ENCODE measurements at places on chromosomes 7 and 10.

DNA sequence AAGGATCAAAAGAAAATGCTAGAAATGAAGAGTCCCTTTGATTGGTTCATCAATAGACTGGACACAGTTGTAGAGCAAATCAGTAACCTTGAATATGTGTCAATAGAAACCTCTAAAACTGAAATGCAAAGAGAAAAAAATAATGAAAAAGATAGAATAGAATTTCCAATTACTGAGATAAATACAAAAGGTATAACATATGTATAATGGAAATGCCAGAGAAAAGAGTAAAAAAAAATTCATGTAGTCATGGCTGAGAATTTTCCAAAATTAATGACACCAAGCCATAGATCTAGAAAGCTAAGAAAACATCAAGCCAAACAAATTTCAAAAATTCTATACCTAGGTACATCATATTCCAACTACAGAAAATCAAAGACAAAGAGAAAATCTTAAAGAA is 62.0 kb upstream of the HGF start:
- H3K27ac ChIP-seq = no peak overlapping the region
- H3K4me3 ChIP-seq = no peak overlapping the region
- H3K36me3 ChIP-seq = peaks cover 4% of the 10 kb centered on the region
- no peaks in the 10 kb centered on the region for H3K27me3 ChIP-seq

DNA sequence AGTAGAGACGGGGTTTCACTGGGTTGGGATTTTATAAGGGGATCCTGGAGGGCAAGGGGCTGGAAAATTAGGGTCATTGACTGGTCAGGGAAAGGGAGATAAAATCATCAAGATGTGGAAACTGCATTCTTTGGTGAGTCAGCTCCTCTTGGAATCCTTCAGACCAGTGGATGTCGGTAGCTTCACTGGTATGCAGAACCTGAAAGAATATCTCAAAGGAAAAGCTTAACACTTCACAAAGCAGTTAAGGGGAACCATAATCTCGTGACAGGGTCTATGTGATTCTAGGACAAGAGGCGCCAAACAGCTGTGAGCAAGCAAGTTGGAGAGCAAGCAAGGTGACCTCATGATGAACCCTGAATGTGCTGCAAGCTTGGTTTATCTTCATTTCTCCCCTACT is 634.7 kb upstream of the AUTS2 start:
- H3K36me3 ChIP-seq = no peaks in the 10 kb centered on the region
- no peaks in the 10 kb centered on the region for H3K27me3 ChIP-seq
- no peak for DNase-seq
- no peaks in the 10 kb centered on the region for H3K4me1 ChIP-seq

DNA sequence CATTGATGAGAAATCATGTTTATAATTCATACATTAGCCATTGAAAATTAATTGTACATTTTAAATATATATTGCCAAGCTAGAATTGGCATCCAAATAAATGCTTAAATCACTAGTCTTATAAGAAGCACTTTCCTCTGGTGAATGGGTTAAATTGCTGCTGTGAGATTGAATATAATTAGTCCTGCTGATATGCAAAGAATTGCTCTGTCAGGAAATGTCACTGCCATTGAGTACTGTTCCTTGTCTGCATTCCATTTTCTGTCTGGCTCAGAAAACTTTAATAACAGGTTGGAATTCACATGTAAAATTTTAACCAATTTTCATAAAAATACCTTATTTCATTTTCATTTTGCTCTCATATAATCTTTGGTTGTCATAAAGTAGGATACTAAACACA is 589.1 kb downstream of the MAGI2 start:
- no peaks in the 10 kb centered on the region for H3K27me3 ChIP-seq
- no peaks in the 10 kb centered on the region for H3K4me1 ChIP-seq
- H3K27ac ChIP-seq = no peak overlapping the region
- no peak for DNase-seq

GRCh38 chr7:2983586-2983985 is 60.1 kb downstream of the CARD11 start:
- H3K4me1 ChIP-seq = peaks cover 88% of the 10 kb centered on the region
- H3K27me3 ChIP-seq = no peaks in the 10 kb centered on the region
- peaks cover 14% of the 10 kb centered on the region for H3K36me3 ChIP-seq
- peak overlapping the region; percentile 54 for H3K4me3 ChIP-seq
- DNase-seq = no peak

DNA sequence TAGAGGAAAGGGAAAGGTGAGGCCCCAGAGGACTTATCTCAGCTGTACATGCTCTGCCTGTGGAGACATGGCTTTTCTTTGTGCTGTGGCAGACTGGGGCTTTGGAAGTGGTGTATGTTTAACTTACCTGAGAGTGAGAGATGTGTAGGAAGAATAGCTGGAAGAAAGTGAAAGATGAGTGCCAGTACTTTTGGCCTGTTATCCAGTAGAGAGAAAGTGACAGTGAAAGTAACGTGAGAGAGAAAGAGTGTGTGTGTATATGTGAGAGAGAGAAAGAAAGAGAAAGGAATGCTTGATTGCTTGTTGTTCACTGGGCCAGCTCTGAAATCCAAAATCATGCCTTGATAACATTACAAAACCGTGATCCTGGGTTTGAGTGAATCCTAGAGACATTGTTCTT is 25.5 kb downstream of the MTURN start:
- H3K4me1 ChIP-seq = peaks cover 68% of the 10 kb centered on the region
- no peak for DNase-seq
- no peaks in the 10 kb centered on the region for H3K36me3 ChIP-seq
- no peak overlapping the region for H3K4me3 ChIP-seq

DNA sequence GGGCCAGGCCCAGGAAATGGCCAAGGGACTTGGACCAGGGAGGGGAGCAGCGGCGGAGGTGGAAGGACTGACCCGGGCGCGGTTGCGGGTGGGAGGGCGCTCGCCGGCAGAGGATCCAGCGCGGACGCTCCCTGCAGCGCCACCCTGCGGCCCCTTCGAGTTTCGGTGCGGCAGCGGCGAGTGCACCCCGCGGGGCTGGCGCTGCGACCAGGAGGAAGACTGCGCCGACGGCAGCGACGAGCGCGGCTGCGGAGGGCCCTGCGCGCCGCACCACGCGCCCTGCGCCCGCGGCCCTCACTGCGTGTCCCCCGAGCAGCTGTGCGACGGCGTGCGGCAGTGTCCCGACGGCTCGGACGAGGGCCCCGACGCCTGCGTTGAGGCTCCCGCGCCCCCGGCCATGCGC is 16.8 kb upstream of the ZNF467 start:
- H3K36me3 ChIP-seq = no peaks in the 10 kb centered on the region
- H3K4me1 ChIP-seq = peaks cover 6% of the 10 kb centered on the region
- DNase-seq = peak; percentile 68
- H3K4me3 ChIP-seq = peak overlapping the region; percentile 47

DNA sequence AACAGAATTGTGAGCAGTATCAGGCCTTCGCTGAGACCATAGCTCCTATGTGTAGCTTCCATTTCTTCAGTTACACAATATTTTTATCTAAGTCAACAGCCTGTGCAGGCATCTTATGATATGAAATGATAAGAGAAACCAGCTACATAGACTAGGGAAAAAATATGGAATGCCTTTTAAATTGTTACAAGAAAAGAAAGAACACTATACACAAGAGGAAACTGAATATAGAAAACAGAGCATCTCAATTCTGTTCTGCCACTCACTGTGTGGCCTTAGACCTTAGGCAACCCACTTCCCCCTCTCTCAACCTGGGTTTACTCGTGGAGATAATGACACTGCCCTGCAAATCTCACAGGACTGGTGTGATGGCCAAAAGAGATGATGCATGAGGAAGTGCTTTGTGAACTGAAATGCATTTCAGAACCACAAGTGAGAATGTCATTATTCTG is 132.9 kb downstream of the LRRN3 start:
- H3K4me1 ChIP-seq = no peaks in the 10 kb centered on the region
- no peak overlapping the region for H3K4me3 ChIP-seq
- no peaks in the 10 kb centered on the region for H3K36me3 ChIP-seq
- no peak overlapping the region for H3K27ac ChIP-seq
- H3K27me3 ChIP-seq = no peaks in the 10 kb centered on the region

- no peaks in the 10 kb centered on the region for H3K27me3 ChIP-seq
- H3K36me3 ChIP-seq = peaks cover 23% of the 10 kb centered on the region
- DNase-seq = no peak
These were observed 94.7 kb downstream of the GALNT11 start for GRCh38 chr7:152120210-152120609.

- H3K4me1 ChIP-seq = no peaks in the 10 kb centered on the region
- no peaks in the 10 kb centered on the region for H3K27me3 ChIP-seq
- no peaks in the 10 kb centered on the region for H3K36me3 ChIP-seq
These were observed 338.8 kb downstream of the NRG3 start for GRCh38 chr10:82213784-82214183.

DNA sequence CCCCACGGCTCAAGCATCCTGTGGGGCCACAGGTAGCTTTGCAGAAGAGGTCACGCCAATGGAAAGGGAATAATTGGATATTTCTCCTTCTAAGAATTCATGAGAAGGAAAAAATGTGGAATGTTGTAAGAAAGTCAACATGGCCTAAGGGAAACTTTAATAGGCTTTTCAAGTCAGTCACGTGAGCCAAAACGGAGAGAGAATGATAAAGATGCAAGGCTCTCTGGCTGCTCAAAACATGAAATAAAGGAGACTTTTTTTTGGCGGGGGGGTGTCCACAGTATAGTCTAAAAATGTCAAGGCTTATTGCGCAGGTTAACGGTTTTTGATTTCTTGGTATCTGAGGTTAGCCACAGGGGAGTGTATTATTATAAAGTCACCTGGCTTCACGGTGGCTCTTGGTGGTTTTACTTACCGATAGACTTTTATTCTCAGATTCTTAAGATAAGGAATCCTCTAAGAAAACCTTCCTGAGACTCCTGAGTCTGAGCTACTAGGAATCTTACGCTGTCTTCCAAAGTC is 148.1 kb downstream of the ARHGAP21 start:
- H3K4me1 ChIP-seq = peaks cover 12% of the 10 kb centered on the region
- H3K27ac ChIP-seq = no peak overlapping the region
- DNase-seq = no peak
- no peaks in the 10 kb centered on the region for H3K36me3 ChIP-seq

DNA sequence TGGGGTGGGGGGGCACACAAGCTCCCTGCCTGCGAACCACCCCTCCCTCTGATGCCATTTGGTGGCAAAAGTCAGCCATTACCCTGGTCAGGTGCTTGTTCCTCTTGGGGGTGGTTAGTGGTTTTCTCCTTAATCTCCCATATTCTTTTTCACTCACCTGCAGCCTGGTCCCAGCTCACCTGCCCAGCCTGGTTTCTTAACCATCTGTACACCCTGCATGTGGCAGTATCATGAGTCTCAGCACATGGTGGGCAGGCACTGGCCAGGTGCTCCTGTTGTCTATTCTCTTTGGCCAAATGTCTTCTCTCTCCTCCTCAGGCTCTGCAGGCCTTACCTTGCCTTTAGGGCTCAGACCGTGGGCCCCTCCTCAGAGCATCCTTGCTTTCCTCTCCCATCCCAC is 30.5 kb downstream of the OGDH start:
- peak overlapping the region; percentile 25 for H3K4me3 ChIP-seq
- H3K27me3 ChIP-seq = no peaks in the 10 kb centered on the region

- no peaks in the 10 kb centered on the region for H3K4me1 ChIP-seq
- no peak overlapping the region for H3K4me3 ChIP-seq
These were observed 84.2 kb downstream of the SEMA3A start for GRCh38 chr7:84110400-84110799.

- H3K27me3 ChIP-seq = no peaks in the 10 kb centered on the region
- H3K27ac ChIP-seq = no peak overlapping the region
These were observed 8.9 kb downstream of the FBXL13 start for GRCh38 chr7:103065667-103066066.

GRCh38 chr7:66348959-66349358 is 143.8 kb downstream of the TPST1 start:
- H3K27me3 ChIP-seq = no peaks in the 10 kb centered on the region
- DNase-seq = no peak
- no peaks in the 10 kb centered on the region for H3K36me3 ChIP-seq
- no peaks in the 10 kb centered on the region for H3K4me1 ChIP-seq

DNA sequence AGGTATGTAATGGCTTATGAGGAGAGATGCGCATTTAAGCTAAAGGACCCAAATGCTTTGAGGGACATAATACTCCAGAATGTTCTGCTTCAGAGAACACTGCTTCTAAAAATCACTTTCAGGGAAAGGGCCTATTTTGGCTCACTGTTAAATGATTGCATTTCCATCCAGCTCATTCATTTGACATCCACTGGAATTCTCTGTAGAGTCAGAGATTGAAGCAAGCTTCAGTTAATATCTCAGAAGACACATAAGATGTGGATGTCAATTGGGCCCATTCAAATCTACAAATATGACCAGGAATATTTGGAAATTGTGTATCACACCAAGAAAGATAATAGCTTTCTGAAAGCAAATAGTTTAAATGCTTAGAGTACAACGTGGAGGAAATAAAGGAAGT is 209.9 kb upstream of the VSTM2A start:
- H3K4me1 ChIP-seq = no peaks in the 10 kb centered on the region
- DNase-seq = no peak
- H3K4me3 ChIP-seq = no peak overlapping the region
- H3K27me3 ChIP-seq = no peaks in the 10 kb centered on the region
- no peak overlapping the region for H3K27ac ChIP-seq

GRCh38 chr10:57654856-57655255 is 612.8 kb downstream of the IPMK start:
- H3K36me3 ChIP-seq = no peaks in the 10 kb centered on the region
- H3K4me1 ChIP-seq = no peaks in the 10 kb centered on the region
- no peaks in the 10 kb centered on the region for H3K27me3 ChIP-seq
- H3K4me3 ChIP-seq = no peak overlapping the region

GRCh38 chr7:132073920-132074589 is 502.2 kb downstream of the PLXNA4 start:
- H3K27me3 ChIP-seq = peaks cover 20% of the 10 kb centered on the region
- no peak overlapping the region for H3K4me3 ChIP-seq
- H3K36me3 ChIP-seq = no peaks in the 10 kb centered on the region
- DNase-seq = no peak
- H3K4me1 ChIP-seq = no peaks in the 10 kb centered on the region
- no peak overlapping the region for H3K27ac ChIP-seq

- no peaks in the 10 kb centered on the region for H3K36me3 ChIP-seq
- no peak overlapping the region for H3K27ac ChIP-seq
- peaks cover 9% of the 10 kb centered on the region for H3K27me3 ChIP-seq
- peaks cover 17% of the 10 kb centered on the region for H3K4me1 ChIP-seq
These were observed 1.2 kb downstream of the TBATA start for GRCh38 chr10:70784016-70784415.
